Activated T-cell treated with anti-CD3 and anti-CD28 coated beads, Interleukin-2, amount 50 U/mL, for 72 hours (primary cell): ENCODE measurements at places on chromosomes 7 and 10. TPM values are rescaled to one million over a fixed set of nuclear protein-coding genes. Genes with fewer than 3 reads are reported as not detected.

- no peaks in the 10 kb centered on the region for H3K4me1 ChIP-seq
- H3K27ac ChIP-seq: no peak overlapping the region
- no peaks in the 10 kb centered on the region for H3K36me3 ChIP-seq
- H3K27me3 ChIP-seq: no peaks in the 10 kb centered on the region
Observed at GRCh38 chr10:131418681-131419080, 107.2 kb upstream of the TCERG1L start.

DNA sequence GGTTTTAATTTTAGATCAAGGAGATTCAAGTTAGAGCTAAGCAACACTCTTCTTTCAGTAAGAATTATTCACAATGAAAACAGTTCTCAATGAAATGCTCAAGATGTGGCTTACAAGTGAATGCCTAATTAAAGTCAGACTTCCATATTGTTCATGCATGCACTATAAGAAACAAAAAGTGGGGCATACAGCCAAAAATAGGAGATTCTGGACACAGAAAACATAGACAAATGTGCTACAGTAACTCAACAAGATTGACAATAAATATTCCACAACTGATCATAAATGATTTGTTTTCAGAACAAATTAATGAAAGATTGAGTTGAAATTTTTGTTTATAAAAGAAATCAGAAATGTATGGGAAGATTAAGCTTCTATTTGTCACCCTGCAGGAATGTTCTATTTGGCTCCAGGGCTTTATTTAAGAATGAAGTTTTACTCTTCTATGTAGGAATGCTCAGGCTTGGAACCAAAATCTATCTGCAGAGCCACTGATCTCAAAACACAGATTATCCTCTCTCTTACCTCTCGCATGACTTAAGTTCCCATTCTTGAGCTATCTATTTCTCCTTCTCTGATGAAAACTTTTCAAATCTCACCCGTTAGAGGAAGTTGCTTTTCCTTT is 89.0 kb upstream of the PIP4K2A start:
- no peaks in the 10 kb centered on the region for H3K27me3 ChIP-seq
- H3K4me3 ChIP-seq: no peak overlapping the region
- H3K4me1 ChIP-seq: no peaks in the 10 kb centered on the region
- H3K36me3 ChIP-seq: no peaks in the 10 kb centered on the region
- no peak overlapping the region for H3K27ac ChIP-seq

GRCh38 chr7:111330235-111330523 is 232.1 kb downstream of the IMMP2L start:
- no peak for DNase-seq
- no peaks in the 10 kb centered on the region for H3K27me3 ChIP-seq
- no peak overlapping the region for H3K4me3 ChIP-seq

GRCh38 chr7:23679898-23680413 is at the start of gene FAM221A:
Gene FAM221A (plus strand): TSS chr7:23680199. CDS start chr7:23680219, 20 bp downstream.
- peak within 1 kb of the TSS; percentile 95 for H3K4me3 ChIP-seq
- H3K4me1 ChIP-seq: no peaks in the 10 kb centered on the region
- peak within 1 kb of the TSS; percentile 82 for H3K27ac ChIP-seq
- no peaks in the 10 kb centered on the region for H3K36me3 ChIP-seq
- peak; percentile 82 for DNase-seq

DNA sequence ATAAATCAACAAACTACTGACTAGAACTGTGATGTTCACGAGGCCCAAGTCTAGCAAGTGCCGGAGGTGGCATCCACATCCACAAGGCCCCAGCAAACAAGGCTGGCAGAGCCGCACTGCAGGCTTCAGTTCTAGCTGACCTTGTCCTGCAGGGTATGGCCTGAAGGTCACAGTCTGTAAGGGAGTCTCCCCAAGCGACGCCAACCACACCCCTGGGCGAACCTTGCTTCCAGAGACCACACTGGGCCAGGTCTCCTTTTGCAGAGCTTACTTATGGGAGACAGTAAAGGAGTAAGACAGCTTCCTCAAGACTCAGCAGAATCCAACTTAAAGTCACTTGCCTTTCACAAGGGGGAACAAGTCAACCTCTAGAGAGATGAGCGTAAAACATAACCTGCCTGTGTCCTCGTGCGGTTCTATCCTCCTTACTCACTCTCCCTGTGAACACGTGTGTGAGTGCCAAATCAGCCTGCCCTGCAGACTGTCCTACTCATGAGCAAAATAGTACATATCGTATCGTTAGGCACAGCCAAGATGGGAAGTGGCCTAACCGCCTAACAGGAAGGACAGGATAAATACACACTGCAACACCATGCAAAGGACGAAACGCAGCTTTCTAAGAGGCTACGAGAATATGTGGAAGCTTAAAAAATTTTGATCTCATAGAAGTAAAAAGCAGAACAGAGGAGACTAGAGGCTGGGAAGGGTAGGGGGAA is 22.7 kb downstream of the FAM53B start:
- H3K27ac ChIP-seq: peak overlapping the region; percentile 52
- H3K4me1 ChIP-seq: peaks cover 94% of the 10 kb centered on the region
- peaks cover 6% of the 10 kb centered on the region for H3K36me3 ChIP-seq
- no peaks in the 10 kb centered on the region for H3K27me3 ChIP-seq
- DNase-seq: peak; percentile 34

DNA sequence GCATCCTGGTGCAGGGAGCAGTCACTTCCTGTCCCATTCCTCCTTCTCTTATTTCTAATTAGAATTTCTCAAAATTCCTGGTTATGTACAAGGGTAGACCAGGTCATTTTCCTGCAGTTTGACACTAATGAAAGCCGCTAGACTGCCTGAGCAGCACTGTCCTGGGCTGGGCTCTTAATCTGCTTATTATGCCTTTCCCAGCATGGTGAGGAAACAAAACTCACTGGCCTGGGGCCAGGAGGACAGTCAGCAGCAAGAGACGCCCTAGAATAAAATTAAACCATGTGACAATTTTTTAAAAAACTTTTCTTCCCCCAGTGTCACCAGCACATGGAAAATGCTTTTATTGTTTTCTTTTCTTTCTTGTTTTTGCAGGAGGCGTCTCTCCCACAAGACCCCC is 647.5 kb downstream of the TYW1 start:
- H3K27me3 ChIP-seq: no peaks in the 10 kb centered on the region
- no peak for DNase-seq
- H3K27ac ChIP-seq: no peak overlapping the region
- H3K4me1 ChIP-seq: no peaks in the 10 kb centered on the region
- H3K36me3 ChIP-seq: peaks cover 3% of the 10 kb centered on the region

CDNF gene
- total RNA-seq: 2.9 TPM

CALML5 gene
- not detected for total RNA-seq
